ENCODE measurements at places on chromosomes 11 and 22. TPM values are rescaled to one million over a fixed set of nuclear protein-coding genes. Genes with fewer than 3 reads are reported as not detected.

GRCh38 chr11:8610532-8611116 is 16.6 kb upstream of the STK33 start:
- no peak for DNase-seq

Gene GSTT2B
- total RNA-seq = 6.9 TPM

Gene PACSIN3
- 29.0 TPM for total RNA-seq

DNA sequence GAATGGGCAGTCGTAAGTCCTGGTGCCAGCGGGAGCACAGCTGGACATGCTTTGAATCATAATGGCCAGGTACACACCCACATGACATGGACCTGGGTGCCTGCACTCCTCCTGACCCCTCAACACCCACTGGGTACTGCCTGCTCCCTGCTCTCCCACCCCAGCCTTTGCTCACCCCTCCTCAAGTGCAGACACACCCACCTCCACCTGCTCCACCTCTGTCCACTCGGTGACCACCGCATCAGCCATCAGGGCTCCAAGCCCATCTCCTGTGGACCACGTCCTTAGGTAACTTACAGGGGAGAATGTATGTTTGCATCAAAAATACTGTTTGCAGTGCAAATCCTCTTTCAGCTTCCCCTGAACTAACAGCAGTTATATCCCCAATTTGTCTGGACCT is 214.6 kb downstream of the BRD1 start:
- DNase-seq = no peak

GRCh38 chr11:32630844-32631243 is 47.2 kb downstream of the EIF3M start:
- no peak for DNase-seq

- no peak for DNase-seq
Observed at GRCh38 chr11:106621484-106621883, 396.8 kb downstream of the GUCY1A2 start.

GRCh38 chr22:24426851-24427499 is 424 bp upstream of the ADORA2A start:
- DNase-seq = no peak

Gene OR2AG2
- 1.7 TPM for total RNA-seq

DNA sequence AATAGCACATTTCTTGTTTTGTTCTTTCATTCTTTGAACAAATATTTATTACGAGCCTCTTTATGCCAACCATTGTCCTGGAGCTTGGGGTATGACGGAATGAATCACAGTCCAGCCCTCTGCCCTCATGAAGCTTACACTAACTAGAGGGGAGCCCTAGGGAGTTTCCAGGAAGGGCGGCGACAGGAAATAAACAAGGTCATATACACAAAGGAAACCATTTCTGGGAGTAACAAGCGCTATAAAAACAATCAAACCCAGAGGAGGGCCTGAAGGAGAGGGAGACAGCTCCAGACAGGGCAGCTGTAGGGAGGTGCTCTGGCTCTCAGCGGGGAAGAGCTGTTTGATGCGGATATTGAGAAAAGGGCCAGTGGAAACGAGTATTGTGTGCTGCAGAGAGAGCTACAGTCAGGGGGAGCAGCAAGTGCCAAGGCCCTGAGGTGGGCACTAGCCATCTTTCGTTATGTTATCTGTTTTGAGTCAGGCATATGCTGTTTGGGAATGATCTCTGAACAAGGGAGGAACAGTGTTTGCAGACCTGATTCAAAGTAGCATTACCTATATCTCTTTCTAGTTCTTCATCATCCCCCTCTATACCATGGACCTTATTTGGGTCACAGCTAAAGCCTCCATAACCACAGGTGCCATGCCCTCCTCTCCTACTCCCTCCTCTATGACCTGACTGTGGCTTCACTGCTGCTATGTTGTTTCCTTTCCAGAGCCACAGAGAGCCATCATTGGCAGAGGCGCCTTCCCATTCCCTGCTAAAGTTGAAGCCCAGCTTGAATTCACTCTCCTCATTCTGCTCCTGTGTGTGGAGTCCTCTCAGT is 15.3 kb upstream of the ZBTB16 start:
- DNase-seq = no peak

Gene IRAG1
- 75.5 TPM for total RNA-seq

- DNase-seq = no peak
Observed at GRCh38 chr11:64165481-64165841, 452 bp downstream of the MACROD1 start.

- no peak for DNase-seq
Observed at GRCh38 chr11:9905960-9906791, 242.3 kb downstream of the SWAP70 start.

DNA sequence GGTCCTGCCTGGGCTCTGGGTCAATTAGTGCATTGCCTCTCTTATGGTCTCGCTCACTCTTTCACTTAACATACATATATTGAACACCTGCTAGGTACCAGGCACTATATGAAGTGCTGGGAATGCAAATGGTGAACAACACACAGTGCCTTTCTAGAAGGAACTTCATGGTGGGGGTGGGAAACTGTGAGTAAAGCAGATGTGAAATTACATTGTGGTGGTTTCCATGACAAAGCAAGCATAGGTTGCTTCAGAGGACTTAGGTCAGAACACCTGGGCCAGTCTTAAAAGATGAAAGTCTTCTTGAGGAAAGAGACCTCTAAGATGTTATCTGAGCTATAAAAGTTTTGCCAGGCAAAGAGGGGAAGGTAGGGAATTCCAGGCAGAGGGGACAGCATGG is 231.3 kb downstream of the BUD13 start:
- no peak for DNase-seq

GRCh38 chr22:23243006-23243573 is 62.8 kb downstream of the BCR start:
- DNase-seq = no peak

DNA sequence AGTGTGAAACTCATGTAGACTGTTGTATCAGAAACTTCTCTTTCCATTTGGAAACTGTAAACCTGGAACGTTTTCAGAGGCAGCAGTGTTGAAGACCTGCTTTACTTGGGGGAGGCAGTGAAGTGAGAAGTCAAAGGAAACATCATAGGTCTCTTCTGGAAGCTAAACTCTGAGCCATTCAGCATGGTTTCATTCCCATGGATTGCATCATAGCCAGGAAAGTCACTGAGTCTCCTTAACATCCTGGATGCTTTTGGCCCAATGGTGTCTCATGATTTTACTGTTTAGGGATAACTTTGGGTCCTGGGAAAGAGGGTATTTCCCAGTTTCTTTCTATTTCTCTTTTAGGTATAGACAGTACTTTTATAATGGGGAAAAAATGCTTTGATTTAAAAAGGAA is 153.2 kb upstream of the E2F8 start:
- no peak for DNase-seq

DNA sequence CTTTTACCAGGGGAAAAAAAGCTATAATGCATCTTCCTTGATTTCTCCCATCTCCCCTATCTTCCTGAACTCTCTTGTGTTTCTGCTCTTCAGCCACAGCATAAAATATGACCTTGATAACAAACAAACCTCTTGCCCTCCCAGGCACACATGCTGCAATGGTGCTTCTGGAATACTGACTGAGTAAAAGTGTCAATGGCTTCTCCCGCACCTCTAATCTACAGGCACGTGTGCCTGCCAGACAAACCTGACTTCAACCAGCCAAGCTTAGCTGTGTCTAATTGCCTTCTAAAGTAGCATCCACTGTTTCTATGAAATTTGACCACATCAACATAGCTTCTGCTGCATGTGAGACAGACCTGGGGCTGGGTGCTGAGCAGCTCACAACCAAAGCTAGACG is 12.7 kb downstream of the OPCML start:
- DNase-seq = no peak

Gene NADSYN1
- 262 TPM for total RNA-seq

Gene LRP4
- 8.6 TPM for total RNA-seq

DNA sequence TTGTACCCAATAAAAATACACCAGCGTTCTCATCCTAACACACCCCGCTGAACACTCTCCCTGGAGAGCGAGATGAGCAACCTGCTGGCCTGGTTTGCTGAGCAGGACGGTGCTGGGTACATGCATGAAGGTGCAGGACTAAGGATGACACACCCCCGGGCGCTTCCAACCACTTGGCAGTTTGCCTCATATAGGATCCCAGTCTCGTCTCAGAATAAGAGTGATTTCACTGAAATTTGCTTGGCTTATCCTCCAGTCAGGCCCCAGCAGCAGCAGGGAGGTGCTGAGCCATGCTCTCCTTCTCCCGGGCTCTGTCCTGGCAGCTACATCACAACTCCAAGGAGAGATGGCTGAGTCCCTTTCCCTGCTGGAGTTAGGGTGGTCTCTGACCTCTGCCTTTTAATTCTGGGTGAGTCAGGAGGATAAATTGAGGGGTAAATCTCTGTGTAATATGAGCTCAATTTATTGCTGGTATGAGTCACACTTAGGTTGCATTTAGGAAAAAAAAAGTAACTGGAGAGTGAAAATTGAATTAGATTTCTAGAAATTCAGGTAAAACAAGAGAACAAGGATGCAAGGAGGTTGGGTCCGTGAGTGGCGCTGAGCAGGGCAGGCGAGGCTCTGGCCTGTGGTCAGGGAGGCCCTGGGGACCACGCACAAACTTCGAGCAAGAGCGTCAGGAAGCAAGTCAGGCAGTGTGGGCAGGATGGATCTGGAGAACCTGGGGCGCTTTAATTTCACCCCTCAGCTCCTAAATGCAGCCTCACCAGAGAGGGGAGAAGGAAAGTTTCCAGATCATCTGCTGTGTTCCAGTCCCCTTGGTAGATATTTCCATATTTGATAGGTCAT is 974.0 kb downstream of the TBC1D22A start:
- DNase-seq = no peak

DNA sequence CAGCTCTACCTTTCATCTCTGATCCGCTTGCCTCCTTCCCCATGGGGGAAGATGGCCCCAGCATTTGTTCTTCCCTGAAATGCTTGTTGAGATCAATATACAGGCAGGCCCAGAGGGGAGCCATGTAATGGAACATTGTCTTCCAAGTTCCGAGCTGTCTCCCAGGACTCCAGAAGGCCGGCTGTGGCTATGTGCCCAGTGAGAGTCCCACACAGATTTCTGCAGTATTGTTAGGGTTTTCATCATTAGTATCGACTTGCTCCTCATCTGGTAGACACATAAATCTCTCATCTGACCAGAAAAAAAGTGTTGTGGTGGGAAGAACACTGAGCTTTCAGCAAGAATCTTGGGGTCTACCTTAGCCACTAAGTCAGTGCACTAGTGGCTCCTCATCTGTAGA is 163.4 kb downstream of the TRIM29 start:
- no peak for DNase-seq

Gene OR52E8
- not detected for total RNA-seq

Gene SPTY2D1
- total RNA-seq = 17.7 TPM

DNA sequence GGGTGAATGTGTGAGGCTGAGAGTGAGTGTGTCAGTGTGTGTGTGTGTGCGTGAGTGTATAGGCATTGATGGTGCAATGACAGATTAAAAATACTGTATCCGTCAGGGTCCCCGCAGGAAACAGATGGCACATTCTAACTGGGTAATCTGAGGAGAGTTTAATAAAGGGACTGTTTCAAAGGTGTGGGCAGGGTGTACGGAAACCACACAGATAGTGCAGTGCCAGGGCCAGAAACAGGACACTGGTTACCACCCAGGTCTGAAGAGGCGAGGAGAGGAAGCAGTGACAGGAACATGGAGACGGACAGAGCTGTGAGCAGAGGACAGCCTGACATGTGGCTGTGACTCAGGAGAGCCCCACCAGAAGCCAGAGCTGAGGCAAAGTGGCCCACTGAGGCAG is 16.5 kb downstream of the P2RX3 start:
- no peak for DNase-seq

GRCh38 chr11:14390669-14391068 is 31.7 kb upstream of the RRAS2 start:
- no peak for DNase-seq

DNA sequence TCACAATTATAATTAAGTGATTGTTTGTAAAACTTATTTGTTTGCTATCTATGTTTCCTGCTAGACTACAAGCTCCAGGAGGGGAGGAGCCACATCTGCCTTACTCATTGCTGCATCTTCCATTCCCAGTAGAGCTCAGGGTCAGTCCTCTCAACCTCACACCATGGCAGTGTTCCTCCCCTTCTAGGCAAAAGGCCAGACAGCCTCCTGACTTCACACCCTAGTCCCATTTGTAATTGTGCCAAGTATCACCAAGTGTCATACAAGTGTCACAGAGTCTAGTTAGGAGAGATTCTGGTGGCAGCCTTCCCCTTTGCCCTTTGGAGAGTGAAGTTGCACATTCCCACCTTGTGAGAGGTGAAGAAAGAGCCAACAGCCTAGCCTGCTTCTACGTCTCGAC is 490.4 kb downstream of the INSC start:
- DNase-seq = no peak

DNA sequence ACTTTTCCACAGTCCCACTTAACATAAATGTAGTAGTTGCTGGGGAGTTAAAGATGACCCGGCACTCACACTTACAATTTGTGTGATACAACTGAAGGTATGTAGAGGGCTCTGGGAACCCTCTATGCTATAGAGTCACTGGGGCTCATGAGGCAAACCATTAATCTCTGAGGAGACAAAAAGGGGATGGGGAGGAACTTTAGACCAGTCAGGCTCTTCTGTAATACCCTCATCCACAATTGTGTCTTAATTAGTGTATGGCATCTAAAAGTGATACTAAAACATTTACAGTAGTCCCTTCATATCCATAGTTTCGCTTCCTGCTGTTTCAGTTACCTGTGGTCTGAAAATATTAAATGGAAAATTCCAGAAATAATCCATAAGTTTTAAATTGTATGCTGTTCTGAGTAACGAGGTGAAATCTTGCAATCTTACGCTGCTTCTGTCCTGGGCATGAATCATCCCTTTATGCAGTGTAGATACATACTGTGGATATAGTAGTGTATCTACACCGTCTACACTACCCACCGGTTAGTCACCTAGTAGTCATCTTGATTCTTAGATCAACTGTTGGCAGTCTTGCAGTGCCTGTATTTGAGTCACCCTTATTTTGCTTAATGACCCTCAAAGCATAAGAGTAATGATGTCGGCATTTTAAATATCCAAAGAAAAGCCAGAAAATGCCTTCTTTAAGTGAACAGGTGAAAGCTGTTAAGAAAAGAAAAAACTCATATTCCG is 12.2 kb downstream of the CBL start:
- DNase-seq = no peak

GRCh38 chr22:31247726-31248125 is 35.6 kb downstream of the LIMK2 start:
- DNase-seq = no peak

- DNase-seq = no peak
Observed at GRCh38 chr22:41907436-41908401, 7.2 kb downstream of the SHISA8 start.

GRCh38 chr11:96217206-96217605 is 125.8 kb downstream of the MAML2 start:
- DNase-seq = no peak

DNA sequence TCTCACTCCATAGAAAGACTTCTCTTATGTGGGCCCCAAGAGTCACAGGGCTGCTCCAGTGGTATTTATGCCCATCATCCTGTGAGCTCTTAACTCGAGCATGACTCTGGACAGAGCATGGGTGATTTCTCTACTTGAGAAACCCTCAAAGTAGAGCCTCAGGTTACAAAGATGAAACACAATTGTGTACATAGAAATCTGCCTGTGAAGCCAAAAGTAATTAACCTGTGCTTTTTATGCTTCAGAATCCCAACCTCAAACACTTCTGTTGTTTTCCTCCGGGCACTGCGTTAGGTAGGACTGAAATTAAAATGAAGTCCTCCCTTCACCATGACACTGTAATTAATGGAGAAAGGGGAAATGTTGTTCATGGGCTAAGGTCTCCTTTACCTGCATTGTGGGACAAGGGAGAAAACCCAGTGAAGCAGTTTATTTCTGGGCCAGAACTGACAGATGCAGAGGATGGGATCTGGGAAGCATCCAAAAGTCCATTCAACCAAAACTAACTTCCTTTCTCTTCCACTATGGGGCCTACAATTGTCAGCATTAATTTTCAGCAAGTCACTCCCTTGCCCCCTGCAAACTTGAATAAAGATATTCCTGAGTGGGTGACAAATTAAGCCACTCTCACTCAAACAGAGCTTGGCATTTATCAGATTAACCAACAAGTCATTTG is 24.1 kb upstream of the POU2AF1 start:
- DNase-seq = no peak
